ENCODE measurements at places on chromosomes 1 and 21.
A peak's percentile ranks its signal among the peaks of the same experiment; 100 is the strongest.

GRCh38 chr1:166418344-166418933 lies 251.6 kb upstream of the FAM78B start:
- no peak for DNase-seq

GRCh38 chr1:92380867-92381266 lies 82.0 kb downstream of the RPAP2 start:
- DNase-seq = no peak

DNA sequence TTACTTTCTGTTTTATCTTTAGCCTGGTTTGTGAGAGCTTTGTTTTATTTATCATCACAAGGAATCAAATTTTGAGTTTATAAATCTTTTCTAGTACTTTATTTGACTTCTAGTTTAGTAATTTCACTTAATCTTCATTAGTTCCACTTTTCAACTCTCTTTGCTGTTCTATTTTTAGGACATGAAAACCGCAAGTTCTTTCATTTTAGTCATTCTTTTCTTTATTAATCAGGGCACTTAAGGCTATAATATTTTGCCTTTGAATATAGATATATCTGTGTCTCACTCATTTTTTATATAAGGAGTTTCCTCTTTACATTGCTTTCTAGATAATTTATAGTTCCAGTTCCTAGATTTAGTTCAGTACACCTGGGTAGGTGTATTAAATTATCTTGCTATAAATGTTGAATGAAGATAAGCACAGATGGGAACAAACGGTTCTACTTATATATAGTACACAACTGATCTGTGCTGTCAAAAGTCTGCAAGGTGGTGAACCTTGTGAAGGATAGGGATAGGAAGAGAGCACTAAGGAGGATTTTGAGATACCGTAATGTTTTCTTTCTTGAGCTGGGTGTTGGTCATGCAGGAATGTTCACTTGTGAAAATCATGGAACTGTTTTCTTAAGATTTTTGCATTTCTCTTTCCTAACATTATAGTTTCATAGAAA lies 402.3 kb downstream of the RYR2 start:
- no peak for DNase-seq

DNA sequence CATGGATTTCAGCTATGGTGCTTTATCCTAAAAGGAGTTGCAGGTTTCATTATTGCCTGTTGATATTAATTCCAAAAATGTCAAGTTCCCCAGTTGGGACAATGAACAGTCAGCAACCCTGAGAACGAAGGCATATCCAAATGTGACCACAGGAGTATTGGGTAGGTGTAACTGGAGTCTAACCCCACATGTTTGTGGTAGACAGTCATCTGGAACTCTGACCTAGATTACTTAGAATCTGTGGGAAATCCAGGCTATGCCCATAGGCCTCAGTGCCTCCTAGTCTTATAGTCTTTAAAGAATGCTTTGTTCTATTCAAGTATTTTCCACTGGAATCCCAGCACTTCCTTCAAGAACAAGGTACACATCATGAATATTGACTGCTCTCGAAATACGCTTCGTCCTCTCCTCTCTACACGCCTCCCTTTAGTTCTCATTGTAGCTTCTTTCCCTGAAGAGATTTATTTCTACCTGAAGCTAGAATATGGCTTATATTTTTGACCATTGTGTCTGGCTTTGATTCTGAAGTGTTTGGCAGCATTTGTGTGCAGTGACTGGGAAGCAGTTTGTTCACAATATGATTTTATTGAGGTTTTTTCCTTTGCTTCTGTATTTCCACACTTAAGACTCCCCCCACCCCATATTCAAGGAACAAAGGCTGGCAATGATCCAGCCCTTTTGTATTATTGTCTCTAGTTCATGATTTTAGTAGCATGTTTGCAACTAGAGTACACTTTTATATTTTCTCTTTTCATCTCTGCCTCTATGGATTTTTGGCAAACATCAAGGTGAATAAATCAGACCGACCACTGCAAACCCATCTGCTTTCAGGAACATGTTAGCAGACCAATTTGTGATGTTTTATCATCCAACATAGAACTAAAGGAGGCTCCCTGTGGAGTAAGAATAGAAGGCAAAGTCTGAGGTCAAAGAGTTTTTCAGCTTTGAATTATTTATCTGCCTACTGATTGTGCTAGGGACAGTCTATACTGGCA lies 178.6 kb downstream of the GPR52 start:
- DNase-seq = no peak

- DNase-seq = no peak
Observed at GRCh38 chr21:26534517-26534916, 38.6 kb downstream of the CYYR1 start.

DNA sequence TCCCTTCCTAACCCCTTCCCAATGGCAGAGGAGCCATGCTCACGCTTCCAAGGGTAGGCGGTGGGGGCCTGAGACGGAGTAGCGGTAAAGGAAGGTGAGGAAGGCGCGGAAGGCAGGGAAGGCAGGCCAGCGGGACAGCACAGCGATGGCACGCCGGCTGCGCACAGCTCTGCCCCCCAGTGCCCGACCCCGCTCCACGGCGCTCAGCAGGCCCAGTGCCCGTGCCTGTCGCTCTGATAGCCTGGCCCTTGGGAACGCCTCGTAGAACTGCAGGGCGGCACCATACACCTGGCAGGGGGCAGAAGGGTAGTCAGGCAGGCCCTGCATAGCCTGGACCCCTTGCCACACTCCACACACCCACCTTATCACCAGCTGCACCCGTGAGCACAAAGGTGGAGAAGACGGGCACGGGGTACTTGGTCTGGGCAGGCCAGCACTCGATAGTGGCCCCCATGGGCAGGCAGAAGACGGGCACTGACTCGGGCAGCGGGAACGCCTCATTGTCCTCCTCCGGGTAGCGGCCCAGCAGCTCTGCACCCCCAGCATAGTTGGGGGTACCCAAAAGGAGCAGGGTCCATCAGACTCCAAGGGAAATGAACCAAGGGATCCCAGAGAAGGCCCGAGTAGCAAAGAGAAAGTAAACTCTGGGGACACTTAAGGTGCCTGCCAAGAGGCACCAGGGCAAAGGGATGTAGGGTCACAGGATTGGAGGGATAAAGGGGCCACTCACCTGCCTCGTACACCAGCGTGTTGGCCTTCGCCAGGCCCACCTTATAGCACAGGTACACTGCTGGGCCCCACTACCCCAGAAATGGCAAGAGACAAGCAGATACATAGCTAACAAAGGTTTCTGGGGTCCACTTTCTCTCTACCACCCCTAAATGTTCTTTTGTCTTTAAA lies 4.4 kb downstream of the DENND4B start:
- no peak for DNase-seq

DNA sequence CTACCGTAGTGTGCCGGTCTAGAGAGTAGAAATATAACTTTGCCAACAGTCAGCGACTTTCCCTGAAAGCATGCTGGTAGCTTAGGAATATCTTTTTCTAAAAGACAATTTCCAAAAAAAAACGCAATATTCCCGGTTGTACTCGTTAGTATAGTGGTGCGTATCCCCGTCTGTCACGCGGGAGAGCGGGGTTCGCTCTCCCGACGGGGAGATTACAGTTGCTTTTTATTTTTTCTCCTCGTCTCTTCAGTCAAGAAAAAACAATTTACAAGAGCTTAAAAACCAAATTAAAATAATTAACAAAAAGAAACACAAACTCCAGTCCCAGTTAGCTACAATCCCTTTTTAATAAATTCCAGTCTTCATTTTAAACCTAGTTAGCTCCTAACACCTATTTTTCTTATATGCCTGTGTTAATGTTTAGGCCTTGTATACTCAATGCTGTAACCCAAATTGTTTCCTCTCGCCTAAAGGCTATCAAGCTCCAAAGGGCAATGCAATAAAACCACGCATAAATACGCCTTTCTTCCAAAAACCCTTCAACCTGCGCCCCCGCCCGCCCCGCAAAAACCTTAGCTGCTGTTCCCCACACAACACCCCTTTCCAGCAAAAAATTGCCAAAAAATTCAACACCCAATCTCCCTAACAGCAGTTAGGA lies 7.8 kb downstream of the HSPA6 start:
- no peak for DNase-seq

DNA sequence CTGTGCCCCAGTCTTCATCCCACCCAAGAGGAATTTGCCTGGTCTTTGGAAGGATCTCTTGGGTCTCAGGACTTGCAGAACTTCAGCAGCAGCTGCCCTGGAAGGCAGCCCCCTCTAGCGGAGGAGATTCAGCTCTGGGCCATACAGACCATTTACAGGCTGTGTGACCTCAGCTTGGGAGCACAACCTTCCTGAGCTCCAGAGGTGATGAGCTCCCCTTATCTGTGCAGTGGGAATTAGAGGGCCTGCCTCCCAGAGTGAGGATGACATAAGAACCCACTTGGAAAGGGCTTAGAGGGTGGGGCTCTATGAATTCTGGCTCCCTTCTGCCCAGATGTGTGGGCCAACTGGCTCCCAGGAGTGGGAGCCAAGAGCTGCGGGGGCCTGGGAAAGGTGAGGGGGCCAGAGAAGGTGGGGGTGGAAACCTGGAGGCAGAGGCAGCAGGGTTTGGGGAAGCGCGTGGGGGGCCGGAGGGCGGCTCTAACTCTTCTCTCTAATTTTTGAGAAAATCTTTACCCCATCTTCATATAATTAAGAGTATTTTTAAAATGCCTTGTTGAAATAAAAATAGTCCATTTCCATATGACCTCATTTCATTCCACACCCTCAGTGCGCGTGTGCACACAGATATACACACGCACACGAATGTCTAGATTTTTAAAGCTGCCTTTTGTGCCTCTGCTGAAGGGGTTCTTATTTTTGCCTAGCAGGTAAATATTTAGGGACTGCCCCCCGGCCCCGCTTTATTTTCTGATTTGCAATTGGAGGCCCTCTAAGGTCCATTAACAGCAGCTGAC lies 21.5 kb downstream of the EPHB2 start:
- DNase-seq = no peak

DNA sequence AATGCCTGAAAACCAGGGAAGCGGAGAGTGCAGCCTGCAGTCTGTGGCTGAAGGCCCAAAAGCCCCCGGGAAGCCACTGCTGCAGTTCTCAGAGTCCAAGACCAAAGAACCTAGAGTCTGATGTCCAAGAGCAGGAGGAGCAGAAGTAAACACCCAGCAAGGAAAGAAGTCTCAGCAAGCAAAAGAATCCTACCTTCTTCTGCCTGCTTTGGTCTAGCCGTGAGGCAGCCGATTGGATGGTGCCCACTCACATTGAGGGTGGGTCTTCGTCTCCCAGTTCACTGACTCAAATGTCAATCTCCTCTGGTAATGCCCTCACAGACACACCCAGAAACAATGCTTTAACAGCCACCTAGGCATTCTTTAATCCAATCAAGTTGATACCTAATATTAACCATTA lies 217.5 kb downstream of the PLA2G4A start:
- DNase-seq = no peak

GRCh38 chr21:42670884-42671283 lies 17.5 kb downstream of the PDE9A start:
- peak; percentile 59 for DNase-seq

DNA sequence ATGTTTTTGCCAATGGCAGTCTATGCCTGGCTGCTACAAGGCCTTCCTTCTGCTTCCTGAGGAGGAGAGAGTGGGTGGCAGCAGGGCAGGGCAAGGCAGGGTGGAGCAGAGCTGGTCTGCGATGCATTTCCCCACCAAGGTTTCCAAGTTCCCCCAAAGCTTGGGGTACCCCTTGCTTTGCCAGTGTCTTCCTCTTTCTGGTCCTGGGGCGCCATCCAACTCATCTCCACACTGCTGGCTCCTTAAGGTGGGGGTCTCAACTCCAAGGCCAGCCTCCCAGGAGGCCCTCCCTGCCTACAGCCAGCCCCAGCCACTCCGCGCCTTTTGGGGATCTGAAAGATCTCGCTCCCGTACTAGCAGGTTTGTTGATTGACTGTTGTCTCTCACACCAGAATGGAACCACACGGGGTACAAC lies 3.9 kb upstream of the SKI start:
- DNase-seq = no peak

DNA sequence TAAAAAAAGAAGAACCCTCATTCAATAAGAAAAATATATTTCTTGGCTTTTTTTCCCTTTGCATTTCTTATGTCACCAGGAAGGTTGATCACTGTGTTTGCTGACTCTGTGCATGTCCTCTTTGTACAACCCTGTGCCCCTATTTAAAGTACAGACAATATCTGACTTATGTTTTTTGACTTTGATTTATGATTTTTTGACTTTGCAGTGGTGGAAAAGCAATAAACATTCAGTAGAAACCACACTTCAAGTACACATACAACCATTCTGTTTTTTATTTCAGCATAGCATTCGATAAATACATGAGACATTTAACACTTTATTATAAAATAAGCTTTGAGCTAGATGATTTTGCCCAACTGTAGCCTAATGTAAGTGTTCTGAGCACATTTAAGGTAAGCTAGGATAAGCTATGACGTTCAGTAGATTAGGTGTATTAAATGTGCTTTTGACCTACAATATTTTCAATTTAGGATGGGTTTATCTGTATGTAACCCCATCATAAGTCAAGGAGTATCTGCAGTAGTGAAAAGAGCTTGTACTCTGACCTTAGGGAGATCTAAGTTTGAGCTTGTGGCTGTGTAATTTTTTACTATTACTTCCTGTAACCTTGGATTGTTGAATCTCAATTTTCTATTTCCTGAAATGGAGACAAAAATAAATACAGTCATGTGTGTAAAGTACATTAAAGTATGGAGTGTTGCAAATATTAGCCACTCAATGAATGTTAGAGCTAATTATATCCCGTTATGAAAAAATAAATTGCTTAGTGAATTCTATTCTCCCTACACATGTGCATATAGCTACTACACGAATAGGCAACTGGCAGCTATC lies 1.2 kb downstream of the RNASEL start:
- DNase-seq = no peak

- DNase-seq = no peak
Observed at GRCh38 chr1:174967845-174968705, 31.7 kb upstream of the CACYBP start.

DNA sequence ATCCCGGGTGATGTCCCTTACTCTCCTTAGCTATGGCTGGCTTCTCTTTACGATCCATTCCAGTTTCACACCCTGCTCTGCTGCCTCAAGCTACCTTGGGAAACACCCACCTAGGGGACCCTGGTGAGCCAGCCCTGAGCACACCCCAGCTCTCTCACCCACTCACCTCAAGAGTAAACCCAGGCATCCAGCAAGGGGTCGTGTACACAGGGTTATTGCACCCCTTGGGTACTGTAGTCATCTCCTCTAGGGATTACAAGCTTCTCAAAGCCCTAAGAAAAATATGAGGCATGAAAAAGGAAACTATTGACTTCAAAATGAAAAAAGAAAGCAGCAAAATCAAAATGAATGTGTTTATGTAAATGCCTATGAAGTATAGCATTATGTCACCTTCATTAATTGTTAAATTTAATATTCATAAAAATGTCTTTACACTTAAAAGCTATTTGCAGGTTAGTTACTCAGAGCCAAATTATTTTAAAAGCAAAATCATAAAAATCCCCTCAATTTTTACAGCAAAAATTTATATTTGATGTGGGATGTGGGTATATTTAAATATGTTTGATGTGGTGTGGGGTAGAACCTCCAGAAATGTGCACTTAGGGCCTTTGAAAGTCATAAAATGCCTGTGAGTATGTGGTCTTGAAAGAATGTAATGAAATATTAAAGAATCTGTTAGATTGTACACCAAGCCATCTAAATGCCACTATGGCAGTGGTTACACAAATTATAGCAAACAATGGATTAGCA lies 190.3 kb downstream of the C1orf94 start:
- DNase-seq = no peak

DNA sequence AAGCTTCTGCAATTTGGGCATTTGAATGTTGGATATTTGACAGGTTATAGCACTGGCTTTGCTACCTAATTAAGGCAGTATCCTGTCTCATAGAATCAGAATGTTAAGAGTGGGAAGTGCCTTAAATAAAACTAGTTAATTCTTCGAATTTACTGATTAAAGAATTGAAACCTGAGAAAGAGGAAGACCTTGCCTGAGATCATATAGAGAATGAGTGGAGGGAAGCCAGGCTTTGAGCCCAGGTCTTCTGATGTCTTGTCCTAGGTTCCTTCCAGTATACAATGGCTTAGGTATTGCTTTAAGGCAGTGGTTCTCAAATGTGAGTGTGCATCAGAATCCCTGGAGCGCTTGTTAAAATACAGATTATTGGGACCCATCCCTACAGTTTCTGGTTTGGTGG lies 20.9 kb upstream of the SH3BGRL3 start:
- no peak for DNase-seq
